NCI-H2081 (cell line): ENCODE measurements at places on chromosomes 1 and 21.

GRCh38 chr1:12064073-12064969, 1.2 kb downstream of the TNFRSF8 start:
- DNase-seq = no peak

GRCh38 chr21:34984356-34985058, 64.6 kb downstream of the RUNX1 start:
- DNase-seq = no peak

DNA sequence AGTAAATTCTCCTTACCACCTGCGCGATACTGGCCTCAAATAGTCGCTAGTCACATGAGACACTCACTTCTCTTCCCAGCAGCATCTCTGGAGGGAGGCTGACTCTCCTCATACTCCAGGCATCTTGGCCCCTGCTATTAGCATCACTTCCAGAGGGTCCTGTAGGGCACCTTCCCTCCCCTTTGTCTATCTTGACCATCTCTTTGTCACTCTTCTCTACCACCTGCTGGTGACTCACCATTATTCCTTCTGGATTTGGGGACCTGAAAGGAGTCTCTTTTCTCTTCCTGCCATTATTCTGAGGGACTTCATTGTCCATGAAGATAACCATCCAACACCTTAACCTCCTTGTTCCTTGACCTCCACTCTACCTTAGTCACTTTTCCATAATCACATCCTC, 31.7 kb upstream of the GPR37L1 start:
- no peak for DNase-seq

DNA sequence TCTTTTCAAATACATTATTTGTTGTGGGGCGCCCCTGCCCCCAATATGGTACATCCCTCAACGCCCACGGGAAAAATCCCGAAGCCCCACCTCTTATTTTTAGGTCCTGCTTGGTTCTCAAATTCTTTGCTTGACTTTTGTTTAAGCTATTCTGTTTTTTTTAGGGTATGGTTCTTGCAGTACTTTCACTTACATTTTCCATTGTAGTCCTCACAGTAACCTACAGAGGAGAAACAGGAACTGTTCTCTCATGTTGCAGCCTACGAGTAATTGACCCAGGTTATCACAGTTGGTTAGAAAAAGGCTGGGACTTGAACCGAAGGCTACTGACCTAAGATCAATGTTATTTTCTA, 697 bp upstream of the C21orf91 start:
- DNase-seq = no peak

GRCh38 chr1:242525360-242525722, 844 bp upstream of the PLD5 start:
- DNase-seq = no peak
